ENCODE measurements at places on chromosomes 11 and 22.
A peak's percentile ranks its signal among the peaks of the same experiment; 100 is the strongest.

GRCh38 chr22:33386270-33386669 lies 328.1 kb upstream of the SYN3 start:
- H3K4me1 ChIP-seq: no peaks in the 10 kb centered on the region
- DNase-seq: no peak
- no peaks in the 10 kb centered on the region for H3K36me3 ChIP-seq
- no peak overlapping the region for H3K27ac ChIP-seq
- H3K27me3 ChIP-seq: no peaks in the 10 kb centered on the region
- H3K4me3 ChIP-seq: no peak overlapping the region

DNA sequence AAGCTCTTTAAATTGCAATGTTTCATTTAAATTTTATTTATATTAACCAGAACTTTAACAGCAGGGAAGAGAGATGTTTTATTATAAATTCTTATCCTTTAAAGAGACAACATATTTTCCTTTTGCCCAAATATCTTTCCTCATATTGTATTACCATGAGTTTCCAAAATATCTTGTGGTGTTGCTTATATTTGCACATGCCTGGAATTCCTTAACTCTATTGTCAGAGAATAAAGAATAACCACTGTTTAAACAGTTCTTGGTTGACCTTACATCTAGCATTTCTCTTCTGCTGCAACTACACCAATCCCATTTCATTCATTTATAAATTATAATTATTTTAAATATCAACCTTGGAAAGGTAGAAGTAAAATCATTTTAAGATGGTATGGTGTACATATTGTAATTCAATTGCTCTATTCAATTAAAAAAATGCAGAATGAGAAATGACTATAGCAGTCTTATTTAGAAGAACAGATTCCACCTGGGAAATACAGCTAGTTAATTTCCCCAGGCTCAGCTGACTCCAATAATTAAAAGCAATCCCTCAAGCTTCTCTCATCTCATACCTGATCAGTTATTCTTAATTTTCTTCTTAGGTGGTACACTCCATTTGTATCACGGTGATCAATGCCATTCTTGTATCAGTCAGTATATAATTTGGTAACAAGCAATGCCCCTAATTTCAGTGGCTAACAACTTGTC lies 923.3 kb downstream of the KCNA4 start:
- no peaks in the 10 kb centered on the region for H3K36me3 ChIP-seq
- H3K27ac ChIP-seq: no peak overlapping the region
- H3K4me1 ChIP-seq: no peaks in the 10 kb centered on the region

- DNase-seq: no peak
- H3K36me3 ChIP-seq: no peaks in the 10 kb centered on the region
- no peak overlapping the region for H3K4me3 ChIP-seq
- H3K27ac ChIP-seq: no peak overlapping the region
- H3K4me1 ChIP-seq: peaks cover 22% of the 10 kb centered on the region
Observed at GRCh38 chr11:75496305-75496752, 29.4 kb downstream of the GDPD5 start.

GRCh38 chr11:104122836-104123235 lies 41.1 kb downstream of the PDGFD start:
- H3K27me3 ChIP-seq: no peaks in the 10 kb centered on the region
- H3K36me3 ChIP-seq: no peaks in the 10 kb centered on the region

GRCh38 chr11:62708392-62708791 lies 916 bp downstream of the GNG3 start:
- no peaks in the 10 kb centered on the region for H3K27me3 ChIP-seq
- H3K4me3 ChIP-seq: no peak overlapping the region
- DNase-seq: no peak
- peaks cover 37% of the 10 kb centered on the region for H3K4me1 ChIP-seq

DNA sequence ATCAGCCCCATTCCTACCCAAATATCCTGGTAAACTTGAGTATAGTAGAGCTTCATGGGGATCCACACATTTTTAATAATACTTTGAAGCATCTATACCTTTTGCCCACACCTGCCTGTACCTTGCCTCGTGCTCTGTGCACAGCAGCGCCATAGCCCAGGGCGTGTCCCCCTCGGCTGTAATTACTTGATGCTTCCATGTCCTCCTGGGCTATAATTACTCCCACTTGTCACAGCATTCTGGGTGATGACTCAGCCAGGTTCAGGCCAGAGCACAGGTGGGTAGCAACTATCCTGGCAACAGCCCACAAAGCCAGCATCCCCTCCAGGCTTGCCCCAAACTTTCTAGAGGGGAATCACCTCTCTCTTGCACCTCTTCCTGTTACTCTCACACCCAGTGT lies 23.7 kb upstream of the SLC36A4 start:
- H3K36me3 ChIP-seq: no peaks in the 10 kb centered on the region
- H3K27me3 ChIP-seq: no peaks in the 10 kb centered on the region
- H3K4me1 ChIP-seq: no peaks in the 10 kb centered on the region
- no peak for DNase-seq
- no peak overlapping the region for H3K4me3 ChIP-seq

DNA sequence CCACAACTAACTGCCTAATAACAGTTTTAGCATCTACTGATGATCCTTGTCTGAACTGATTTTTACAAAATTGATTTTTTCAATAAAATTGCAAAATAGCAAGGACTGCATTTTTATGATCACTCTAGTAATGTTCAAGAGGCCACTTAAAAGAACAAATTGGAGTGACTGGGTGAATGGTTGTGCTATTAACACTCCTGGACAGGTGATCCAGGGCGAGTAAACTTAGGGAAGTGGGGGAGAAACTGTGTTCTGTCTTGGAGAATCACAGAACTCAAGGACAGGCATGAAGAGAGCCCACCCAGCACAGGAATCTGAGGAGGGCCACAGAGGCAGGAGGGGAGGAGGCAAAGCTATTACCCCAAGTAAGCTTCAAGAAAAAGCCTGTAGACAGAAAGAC lies 75.8 kb downstream of the SGSM3 start:
- H3K4me1 ChIP-seq: peaks cover 35% of the 10 kb centered on the region
- no peaks in the 10 kb centered on the region for H3K27me3 ChIP-seq
- no peak overlapping the region for H3K27ac ChIP-seq
- no peak overlapping the region for H3K4me3 ChIP-seq
- DNase-seq: no peak

DNA sequence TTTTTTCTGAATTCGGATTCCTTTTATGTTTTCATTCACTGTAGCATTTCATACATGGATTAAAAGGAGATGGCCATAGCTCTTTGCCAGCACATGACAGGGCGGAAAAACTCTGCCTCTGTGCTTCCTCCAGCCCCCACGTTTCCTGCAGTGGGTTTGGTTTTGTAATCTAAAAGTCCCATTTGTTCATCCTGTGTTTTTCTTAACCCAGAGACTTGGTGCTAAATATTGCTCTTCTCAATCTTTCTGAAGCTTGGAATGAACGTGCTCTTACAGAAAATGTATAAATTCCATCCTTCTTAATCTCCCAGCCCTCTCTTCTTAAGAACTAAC lies 89.9 kb downstream of the PPP6R3 start:
- H3K4me1 ChIP-seq: peaks cover 34% of the 10 kb centered on the region
- H3K27ac ChIP-seq: peak overlapping the region; percentile 69
- no peak for DNase-seq
- no peaks in the 10 kb centered on the region for H3K36me3 ChIP-seq
- H3K4me3 ChIP-seq: no peak overlapping the region

GRCh38 chr11:119796363-119797060 lies 67.5 kb upstream of the NECTIN1 start:
- H3K36me3 ChIP-seq: no peaks in the 10 kb centered on the region
- DNase-seq: no peak
- no peak overlapping the region for H3K27ac ChIP-seq
- no peak overlapping the region for H3K4me3 ChIP-seq
- H3K4me1 ChIP-seq: no peaks in the 10 kb centered on the region
- no peaks in the 10 kb centered on the region for H3K27me3 ChIP-seq

- H3K4me1 ChIP-seq: peaks cover 30% of the 10 kb centered on the region
- H3K36me3 ChIP-seq: no peaks in the 10 kb centered on the region
- peak overlapping the region; percentile 92 for H3K27ac ChIP-seq
- peaks cover 19% of the 10 kb centered on the region for H3K27me3 ChIP-seq
Observed at GRCh38 chr22:20438678-20439492, 1.3 kb upstream of the SCARF2 start.

DNA sequence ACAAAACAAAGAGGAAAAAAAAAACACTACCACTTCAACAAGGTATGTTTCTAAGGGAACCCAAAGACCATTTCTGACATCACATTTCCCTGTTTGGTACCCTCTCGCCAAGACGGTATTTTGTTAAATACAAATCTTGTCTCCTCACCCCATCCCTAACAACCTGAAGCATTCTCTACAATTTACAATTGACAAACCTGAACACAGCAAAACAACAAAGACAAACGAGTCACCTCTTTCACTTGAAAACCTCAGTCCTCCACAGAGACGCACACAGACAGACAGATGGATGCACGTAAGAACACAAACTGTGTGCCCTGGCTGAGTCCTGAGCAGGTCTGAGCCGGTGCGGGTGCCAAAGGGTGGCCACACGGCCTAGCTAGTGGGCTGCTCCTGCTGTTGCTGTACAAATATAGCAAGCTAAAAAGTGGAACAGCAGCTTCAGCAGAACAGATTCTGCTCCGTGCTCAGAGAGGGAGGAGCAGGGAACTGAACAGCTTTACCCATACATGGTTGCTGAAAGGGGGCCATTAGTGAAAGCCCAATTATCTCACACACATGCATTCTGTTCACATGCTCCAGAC lies 28.5 kb downstream of the CELF1 start:
- H3K4me3 ChIP-seq: no peak overlapping the region
- peak; percentile 45 for DNase-seq
- H3K4me1 ChIP-seq: peaks cover 39% of the 10 kb centered on the region

- DNase-seq: no peak
- no peak overlapping the region for H3K27ac ChIP-seq
- no peak overlapping the region for H3K4me3 ChIP-seq
- H3K27me3 ChIP-seq: no peaks in the 10 kb centered on the region
- peaks cover 21% of the 10 kb centered on the region for H3K4me1 ChIP-seq
- peaks cover 41% of the 10 kb centered on the region for H3K36me3 ChIP-seq
Observed at GRCh38 chr22:42084874-42085273, 5.4 kb downstream of the SMDT1 start.

GRCh38 chr11:134802116-134802515 lies 390.1 kb upstream of the B3GAT1 start:
- H3K36me3 ChIP-seq: no peaks in the 10 kb centered on the region
- no peak overlapping the region for H3K4me3 ChIP-seq
- DNase-seq: no peak
- no peaks in the 10 kb centered on the region for H3K27me3 ChIP-seq
- no peaks in the 10 kb centered on the region for H3K4me1 ChIP-seq

DNA sequence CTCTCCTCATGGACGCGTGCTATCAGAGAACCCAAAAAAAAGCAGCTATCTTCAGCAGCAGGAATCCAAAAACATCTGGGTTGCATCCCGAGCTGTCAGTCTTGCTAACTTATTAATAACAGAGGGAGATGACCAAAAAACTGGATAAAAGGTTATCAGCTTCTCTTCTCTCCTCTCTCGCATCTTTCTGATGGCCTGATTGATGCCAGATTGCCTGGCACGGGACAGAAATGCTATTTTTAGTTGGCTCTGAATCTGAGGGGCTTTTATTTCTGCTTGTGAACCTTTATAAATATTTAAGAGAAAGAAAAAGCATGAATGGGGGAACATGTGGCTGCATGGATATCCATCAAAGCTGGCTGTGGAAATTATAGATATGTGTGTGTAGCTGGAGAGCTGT lies 230.3 kb downstream of the ETS1 start:
- no peak overlapping the region for H3K4me3 ChIP-seq
- no peaks in the 10 kb centered on the region for H3K27me3 ChIP-seq
- H3K27ac ChIP-seq: no peak overlapping the region
- H3K36me3 ChIP-seq: no peaks in the 10 kb centered on the region
- no peak for DNase-seq
- no peaks in the 10 kb centered on the region for H3K4me1 ChIP-seq

- H3K36me3 ChIP-seq: no peaks in the 10 kb centered on the region
- DNase-seq: no peak
- H3K27me3 ChIP-seq: no peaks in the 10 kb centered on the region
- no peak overlapping the region for H3K4me3 ChIP-seq
Observed at GRCh38 chr22:47284822-47285221, 522.4 kb downstream of the TBC1D22A start.

DNA sequence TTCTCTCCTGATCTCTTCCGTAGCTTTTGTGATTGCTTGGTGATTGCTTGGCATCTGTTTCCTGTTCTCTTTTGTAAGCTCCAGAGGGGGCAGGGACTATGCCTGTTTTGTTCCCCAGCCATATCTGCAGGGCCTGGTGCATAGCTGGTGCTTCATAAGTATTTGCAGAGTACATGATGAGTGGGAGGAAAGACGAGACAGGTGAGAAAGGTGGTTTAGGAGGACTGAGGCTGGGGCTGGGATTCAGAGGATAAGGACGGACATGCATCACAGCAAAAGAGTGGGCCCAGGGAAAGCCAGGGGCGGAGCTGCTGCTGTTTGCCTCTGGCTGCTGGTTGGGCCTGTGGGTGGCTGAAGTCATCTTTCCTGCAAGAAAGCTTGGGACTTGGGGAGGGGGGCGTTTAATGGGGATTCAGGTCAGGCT lies 62.4 kb downstream of the DSCAML1 start:
- no peak overlapping the region for H3K4me3 ChIP-seq
- H3K36me3 ChIP-seq: no peaks in the 10 kb centered on the region
- H3K4me1 ChIP-seq: peaks cover 13% of the 10 kb centered on the region
- H3K27me3 ChIP-seq: no peaks in the 10 kb centered on the region

DNA sequence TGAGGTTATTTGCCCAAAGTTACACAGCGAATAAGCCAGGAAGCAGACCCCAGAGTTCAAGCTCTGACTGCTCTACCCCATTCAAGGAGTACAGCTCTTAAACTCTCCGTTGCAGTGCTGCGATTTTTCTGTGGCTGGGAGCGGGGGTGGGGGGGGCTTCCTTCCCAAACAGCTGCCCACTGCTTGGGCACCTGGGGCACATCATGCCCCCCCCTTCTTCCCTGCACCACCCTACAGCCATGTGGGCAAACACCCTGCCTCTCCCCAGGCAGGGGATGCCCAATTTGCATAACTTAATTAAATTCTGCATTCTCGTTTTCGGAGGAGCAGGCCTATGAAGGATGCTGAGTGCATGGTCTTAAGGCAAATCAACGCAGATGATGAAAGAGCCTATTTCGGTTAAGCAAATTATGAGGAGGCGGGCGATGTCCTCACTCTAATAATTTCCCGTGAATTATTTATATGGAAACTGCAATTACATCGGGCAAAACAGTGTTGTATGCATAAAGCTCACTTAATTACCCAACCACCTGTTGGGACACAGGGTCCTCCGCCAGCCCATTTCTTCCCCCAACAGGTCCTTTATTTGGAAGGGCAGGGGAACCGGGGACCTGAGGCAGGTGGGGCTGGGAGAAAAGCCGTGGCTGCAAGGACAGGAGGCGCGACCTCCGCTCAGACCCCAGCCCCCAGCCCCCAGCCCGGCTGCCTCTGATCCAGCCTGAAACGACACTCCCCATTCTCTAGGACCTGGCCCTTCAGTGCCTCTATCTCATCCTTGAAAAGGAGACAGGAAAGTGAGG lies 610.5 kb downstream of the BUD13 start:
- H3K36me3 ChIP-seq: no peaks in the 10 kb centered on the region
- H3K27ac ChIP-seq: no peak overlapping the region
- peak; percentile 42 for DNase-seq
- no peaks in the 10 kb centered on the region for H3K4me1 ChIP-seq
- H3K4me3 ChIP-seq: no peak overlapping the region

- peaks cover 67% of the 10 kb centered on the region for H3K4me1 ChIP-seq
- DNase-seq: no peak
- H3K4me3 ChIP-seq: peak overlapping the region; percentile 64
- peak overlapping the region; percentile 94 for H3K27ac ChIP-seq
- H3K36me3 ChIP-seq: no peaks in the 10 kb centered on the region
- no peaks in the 10 kb centered on the region for H3K27me3 ChIP-seq
Observed at GRCh38 chr11:128692753-128693415, 988 bp upstream of the FLI1 start.
